Activated CD4-positive, alpha-beta T cell treated with anti-CD3 and anti-CD28 coated beads, Interleukin-2, amount 50 U/mL, for 4 hours (primary cell): ENCODE measurements at places on chromosomes 2 and 18.

DNA sequence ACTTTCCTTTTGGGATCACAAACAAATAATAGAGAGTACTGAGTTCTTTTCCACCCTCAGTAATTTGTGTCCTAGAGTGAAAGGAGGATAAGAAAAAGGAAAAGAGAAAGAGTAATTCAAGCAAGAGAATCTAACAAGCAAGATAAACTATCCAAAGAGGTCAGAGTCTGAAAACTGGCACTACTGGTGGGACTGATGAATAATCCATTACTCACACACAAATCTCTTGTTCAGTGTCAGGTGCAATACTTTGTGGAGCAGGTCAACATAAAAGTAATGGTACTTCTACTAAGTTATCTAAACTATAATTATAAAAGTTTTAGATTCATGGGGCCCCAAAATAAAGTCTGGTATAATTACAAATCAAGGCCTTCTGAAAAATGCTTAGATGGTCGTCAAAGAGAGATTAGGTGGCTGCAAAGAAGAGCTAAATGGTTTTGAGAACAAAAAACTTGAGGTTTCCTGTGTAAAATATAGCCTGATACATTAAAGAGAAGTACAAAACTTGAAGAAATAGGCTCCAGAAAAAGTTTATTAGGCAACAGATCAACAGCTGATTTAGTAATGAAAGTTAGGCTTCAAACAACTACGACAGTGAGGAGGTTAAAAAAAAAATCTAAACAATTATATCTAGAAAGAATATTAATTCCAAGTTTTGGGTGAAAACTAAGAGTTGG is 109.4 kb downstream of the BAZ2B start:
- no peak for DNase-seq

GRCh38 chr2:152924722-152925121 is 206.3 kb downstream of the ARL6IP6 start:
- no peak for DNase-seq

- no peak for DNase-seq
Measured at GRCh38 chr2:172376016-172376415, 51.4 kb upstream of the ITGA6 start.

GRCh38 chr18:13611142-13611600 is 115.2 kb downstream of the FAM210A start:
- no peak for DNase-seq

GRCh38 chr2:211846036-211846400 is 692.6 kb downstream of the ERBB4 start:
- no peak for DNase-seq

DNA sequence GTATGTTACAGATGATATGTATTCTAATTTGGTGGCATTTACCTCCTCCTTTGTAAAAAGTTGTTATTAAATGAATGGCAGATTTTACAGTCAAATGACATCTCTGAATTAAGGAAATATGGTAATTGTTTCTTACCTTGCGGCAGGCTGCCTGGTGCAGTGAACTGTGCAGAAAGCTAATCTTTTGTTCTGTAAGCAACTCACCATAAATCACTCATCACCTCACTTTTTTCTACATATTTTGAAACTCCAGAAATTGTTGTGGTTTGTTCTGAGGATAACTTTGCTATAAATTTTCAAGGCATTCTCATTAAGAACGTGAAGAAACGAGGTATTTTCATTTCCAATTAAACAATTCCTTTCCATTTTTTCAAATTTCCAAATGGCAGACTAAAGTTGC is 52.7 kb downstream of the ST6GAL2 start:
- no peak for DNase-seq

DNA sequence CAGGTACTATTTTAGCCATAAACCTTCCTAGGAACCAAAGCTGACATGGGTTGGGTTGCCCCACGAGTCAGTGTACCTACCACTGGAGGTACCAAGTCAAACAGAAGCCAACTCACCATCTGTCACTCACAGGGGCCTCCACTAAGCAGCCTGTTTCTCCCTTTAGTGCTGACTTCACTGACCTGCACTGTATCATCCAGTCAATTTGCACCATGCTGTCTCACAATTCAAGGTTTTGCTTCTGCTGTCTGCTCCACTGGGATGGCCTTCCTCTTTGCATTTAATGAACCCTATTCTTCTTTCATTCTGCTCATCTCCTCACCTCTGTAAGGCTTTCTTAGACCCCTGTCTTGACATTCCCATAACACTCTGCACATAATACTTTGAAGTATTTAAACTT is 47.2 kb downstream of the EIF2AK3 start:
- no peak for DNase-seq

DNA sequence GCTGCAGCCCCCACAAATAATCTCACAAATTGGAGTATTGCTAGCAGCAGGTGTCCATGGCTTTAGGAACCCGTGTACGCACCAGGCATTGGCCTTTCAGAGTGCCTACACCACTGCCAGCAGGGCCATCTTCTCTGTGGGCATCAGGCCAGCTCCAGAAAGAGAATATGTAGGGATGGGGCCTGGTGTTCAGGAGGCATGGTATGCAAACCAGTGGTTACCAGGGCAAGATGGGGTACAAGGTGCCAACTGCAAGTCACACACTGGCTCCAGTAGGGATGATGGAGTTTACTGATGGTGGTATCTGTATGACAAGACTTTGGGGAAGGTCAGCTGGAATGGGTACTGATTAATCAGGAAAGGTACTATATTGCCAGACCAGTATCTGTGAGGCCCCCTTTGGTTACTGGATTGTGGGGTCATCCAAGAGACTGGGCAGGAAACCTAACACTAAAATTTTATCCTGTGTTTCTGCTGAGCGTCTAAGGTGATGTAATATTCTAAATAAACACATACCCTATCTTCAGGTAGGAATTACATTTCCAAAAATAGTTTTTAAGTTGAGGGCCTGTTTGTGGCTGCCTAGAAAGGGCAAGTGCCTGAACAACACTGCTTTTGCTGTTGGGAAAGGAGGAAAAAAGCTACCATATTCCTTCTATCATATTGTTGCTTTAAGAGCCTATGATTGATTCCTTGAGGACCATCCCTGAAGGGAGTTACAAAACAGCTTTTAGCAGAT is 9.0 kb downstream of the CNOT9 start:
- no peak for DNase-seq

DNA sequence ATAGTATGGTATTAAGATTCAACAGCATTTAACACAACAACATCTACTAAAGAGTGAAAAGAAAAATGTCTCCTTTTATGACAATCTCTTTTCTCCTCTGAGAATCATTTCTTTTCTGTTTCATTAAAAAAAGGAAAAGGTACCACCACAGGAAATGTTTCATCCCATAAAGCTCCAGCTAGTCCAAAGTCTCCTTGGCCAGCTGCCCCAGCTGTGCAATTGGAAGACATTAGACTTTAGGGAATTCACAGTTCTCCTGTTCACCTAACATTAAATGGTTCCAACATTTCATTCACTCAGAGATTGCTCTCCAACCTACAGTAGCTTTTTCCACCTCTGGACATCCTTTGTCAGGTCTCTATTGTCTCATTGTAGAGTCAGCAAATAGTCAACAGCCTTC is 78.7 kb upstream of the YPEL5 start:
- no peak for DNase-seq

GRCh38 chr2:19860022-19860421 is 41.8 kb downstream of the TTC32 start:
- DNase-seq = no peak

DNA sequence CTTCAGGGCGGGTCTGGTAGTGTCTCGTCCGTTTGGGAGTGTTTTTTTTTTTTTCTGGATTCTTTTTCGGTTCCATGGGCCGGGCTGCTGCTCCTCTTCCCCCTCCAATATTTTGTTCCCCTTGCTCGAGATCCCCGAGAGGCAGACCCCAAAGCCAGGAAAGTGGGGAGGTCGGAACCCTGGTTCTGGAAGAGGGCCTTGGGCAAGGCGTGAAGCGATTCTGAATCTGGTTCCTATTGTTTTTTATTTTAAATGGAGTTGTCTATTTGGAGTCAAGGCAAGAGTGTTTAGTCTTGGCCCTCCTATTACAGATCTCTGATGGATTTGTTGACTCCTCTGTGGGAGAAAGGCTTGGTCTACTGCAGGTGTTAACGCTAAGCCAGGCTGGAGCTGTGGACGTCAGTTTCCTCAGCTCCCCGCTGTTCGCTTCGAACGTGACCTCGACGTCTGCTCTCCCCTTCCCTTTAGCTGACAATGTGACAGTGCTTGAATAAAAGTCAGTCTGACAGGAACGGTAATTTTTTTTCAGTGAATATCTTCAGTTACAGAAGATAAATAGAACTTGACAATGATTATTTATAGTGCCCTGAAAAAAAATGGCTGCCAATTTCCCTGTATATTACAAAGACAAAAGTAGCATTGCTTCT is 683 bp upstream of the DNAJC27 start:
- DNase-seq = peak; percentile 24

GRCh38 chr18:60980422-60981005 is 352.7 kb upstream of the CDH20 start:
- DNase-seq = no peak

GRCh38 chr2:18119883-18120282 is 241.4 kb downstream of the KCNS3 start:
- no peak for DNase-seq

DNA sequence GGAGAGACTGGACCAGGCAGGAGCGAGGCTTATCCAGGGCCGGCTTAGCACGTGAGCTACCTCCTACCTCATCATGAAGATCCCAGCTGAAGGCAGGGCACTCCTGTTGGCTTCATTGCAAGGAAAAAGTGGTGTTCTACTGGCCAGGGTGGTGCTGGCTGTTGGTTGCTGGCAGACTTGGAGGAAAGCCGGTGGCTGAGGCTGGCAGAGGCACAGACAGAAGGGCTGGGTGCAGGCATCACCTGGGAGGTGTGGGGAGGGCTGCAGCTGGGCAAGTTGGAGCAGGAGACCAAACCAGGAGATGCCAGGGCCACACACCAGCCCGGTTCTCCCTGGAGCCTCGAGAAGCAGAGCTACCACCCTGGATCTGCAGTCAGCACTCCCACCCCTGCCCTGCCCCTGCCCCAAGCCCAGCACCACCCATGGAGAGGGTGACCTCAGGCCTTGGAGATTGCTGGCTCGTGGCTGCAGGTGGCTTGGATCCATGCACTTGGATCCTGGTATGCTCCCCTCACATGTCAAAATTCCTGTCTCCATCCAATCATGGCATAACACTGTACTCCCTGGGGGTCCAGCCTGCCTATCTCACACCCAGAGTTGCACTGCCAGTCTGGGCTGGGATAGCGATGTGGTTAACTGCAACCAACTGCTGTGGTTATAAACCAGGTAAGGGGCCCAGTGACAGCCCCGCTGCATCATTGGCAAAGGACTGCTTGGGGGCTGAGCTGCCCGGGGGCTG is 49.7 kb downstream of the GLI2 start:
- no peak for DNase-seq

DNA sequence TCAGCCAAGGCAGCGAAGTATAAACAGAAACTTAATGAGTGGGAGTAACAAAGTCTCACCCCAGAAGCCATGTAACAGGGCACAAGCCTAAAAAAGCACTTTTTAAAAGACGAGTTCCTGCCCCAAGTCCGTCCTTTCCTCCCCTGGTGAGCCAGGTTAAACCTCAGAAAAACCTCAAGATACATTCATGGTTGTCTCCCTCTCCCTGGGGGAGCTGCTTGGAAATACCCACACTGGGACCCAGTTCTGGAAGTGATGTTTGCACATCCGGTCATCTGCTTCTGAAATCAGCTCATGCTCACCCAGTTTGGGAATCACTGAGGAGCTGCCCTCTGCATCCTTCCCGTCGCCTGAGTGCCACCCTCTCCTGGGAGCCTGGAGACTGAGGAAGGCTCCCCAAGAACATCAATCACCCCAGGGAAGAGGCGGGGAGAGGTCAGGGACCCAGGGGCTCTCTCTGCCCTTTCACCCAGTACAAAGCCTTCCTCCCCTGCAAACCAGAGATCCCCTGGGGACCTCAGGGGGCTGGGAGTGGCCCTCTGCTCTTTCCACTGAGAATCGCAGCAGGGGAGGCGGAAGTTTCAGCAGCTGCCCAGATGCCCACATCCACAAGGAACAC is 150.6 kb upstream of the AGAP1 start:
- no peak for DNase-seq

DNA sequence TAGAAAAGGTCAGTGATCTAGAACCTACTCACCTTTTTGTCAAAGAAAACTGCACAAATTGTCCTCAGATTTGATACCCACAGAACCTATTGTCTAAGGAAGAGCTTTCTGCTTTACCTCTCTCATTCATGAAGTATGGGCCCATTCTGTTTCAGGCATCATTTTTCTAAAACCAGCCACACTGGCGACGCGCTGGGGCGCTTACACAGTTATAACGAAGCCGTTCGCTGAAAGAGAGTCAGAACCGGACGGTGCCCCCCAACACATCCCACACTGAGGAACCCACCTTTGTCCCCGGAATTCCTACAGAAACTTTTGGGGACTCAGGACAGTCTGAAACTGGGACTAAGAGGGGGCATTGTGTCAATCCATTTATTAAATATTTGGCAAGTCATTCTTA is 206.3 kb upstream of the HAAO start:
- DNase-seq = no peak

- no peak for DNase-seq
Measured at GRCh38 chr2:239670463-239671120, 269.8 kb upstream of the HDAC4 start.

DNA sequence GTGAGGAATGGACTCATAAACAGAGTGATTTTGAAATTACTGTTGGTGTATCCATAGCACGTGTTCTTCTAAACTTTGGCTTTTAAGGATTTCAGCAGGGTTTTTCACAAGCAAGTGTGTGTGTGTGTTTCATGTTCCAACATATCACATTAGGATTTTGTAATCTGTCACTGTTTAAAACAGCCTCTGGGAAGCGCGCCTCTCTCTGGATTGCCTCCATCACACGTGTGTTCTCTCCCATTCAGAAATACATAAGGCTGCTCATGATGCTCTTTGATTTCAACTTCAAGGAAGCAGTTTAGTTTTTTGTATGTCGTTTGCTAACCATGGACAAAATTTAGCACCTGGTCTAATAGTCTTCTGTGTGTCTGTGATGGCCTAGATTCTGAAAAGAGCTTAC is 370.4 kb downstream of the MTX2 start:
- DNase-seq = no peak

DNA sequence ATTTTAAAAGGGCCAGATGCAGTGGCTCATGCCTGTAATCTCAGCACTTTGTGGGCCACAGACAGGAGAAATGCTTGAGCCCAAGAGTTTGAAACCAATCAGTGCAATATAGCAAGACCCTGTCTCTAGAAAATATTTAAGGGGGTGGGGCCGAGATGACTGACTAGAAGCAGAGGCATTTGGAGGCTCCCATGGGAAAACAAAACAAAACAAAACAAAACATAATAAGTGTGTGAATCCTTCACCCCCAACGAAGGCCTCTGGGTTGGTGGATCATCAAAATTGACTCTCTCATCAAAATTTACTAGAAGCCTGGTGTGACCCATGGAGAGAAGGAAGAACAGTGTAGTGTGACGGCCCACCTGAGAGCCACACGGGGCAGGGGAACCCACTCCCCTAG is 560.9 kb downstream of the LRP1B start:
- no peak for DNase-seq

DNA sequence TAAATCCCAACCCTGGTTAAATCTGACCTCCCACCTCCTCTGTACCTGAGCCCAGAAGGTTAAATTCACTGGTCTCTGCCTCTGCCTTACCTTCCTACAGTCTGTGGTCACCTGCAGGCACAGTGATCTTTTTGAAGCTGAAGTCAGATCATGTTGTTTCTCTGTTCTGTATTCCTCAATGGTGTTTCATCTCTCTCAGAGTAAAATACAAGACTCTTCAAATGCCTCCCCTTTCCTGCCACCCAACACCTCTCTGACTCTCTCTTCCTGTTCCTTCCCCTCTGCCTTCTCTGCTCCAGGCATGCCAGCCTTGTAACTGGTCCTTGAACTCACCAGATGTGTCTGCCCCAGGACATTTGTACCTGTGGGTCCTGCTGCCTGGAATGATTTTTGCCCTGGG is 219.3 kb downstream of the UXS1 start:
- no peak for DNase-seq

GRCh38 chr2:231464576-231465540 is 574 bp upstream of the NCL start:
- peak; percentile 99 for DNase-seq
